Upper lobe of left lung (tissue), 6 donors: ENCODE measurements at places on chromosomes 2 and 18.

GRCh38 chr2:231039821-231040364 is 2.6 kb downstream of the C2orf72 start:
- DNase-seq, result no peak

DNA sequence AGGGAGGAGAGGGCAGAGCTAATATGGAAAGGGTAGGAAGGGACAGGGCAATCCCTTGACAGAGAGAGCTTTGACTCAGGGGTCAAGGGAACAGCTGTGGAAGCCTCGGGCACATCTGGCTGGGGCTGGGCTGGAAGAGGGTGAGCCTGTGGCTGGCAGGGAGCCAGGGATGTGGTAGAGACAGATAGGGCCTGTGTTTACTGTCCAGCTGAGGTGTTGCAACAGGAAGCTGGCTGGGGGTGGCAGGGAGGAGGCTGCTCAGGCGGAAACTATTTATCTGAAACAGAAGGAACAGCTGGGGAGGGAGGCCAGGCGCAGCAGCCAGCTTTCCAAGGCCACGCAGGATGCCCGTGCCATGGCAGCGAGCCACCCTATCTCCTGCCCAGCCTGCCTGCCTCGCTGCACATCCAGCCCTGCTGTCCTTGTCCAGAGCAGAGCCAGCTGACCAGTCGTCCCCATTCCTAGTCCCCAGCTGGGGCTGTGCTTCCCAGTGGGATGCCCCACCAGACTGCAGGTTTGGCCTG is 264.7 kb downstream of the CYP26B1 start:
- DNase-seq, result peak; percentile 56

GRCh38 chr2:50097148-50097547 is 934.8 kb downstream of the NRXN1 start:
- no peak for DNase-seq

DNA sequence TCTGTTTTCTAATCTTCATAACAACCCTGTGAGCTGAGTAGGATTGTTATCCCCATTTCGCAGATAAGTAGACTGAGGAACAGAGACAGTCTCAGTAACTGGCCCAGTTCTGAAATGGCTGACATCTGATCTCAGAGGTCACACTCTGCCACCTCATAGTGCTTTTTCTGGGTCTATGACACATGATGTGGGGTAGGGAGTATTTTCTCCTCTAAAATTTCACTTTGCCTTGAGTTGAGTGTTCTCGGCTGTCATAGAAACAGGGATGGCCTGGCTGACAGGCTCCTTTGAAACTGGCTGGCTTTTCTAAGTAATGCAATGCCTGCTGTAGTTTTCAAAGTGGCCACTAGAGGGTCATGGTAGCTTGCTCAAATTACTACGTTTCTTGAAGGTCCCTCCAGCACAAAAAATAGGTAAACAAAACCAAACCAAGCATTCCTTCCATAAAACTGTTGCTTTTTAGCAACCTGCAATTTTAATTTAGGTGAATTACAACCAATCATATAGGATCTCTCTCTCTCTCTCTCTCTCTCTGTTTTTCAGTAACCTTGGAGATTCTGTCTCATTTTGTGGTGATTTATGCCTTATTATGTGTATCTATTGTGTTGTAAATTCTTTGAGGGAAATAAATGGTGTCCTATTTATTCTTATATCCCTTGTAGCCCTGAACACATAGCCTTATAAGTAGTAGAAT is 84.2 kb upstream of the TTN start:
- peak; percentile 28 for DNase-seq

- no peak for DNase-seq
Observed at GRCh38 chr18:46672062-46672970, 15.3 kb upstream of the LOXHD1 start.

- DNase-seq, result no peak
Observed at GRCh38 chr2:236608710-236609109, 39.1 kb downstream of the ACKR3 start.

GRCh38 chr2:170820757-170821530 is 4.3 kb downstream of the GAD1 start:
- no peak for DNase-seq

- DNase-seq, result no peak
Observed at GRCh38 chr2:215425021-215425782, 10.7 kb downstream of the FN1 start.

GRCh38 chr2:109255654-109256053 is 126.6 kb downstream of the SH3RF3 start:
- no peak for DNase-seq

GRCh38 chr18:8778386-8778785 is 73.0 kb downstream of the MTCL1 start:
- no peak for DNase-seq

DNA sequence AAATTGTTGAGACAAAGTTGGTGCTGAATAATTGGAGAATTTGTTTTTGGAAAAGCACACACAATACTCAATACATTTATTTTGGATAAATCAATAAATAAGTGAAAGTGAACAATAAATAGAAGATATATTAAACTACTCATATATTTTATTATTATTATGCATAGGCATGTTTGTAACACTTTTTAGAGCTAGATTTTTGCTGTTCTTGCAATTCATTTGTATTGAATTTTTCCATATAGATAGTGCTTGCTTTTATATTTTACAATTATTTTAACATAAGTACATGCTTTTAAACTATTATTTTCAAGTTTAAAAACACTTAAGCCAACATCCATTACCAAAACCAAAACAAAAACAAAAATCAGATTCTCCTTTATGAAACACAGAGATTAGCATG is 43.9 kb downstream of the BAZ2B start:
- no peak for DNase-seq
